NAMALWA (cell line): ENCODE measurements at places on chromosomes 5 and 9.

DNA sequence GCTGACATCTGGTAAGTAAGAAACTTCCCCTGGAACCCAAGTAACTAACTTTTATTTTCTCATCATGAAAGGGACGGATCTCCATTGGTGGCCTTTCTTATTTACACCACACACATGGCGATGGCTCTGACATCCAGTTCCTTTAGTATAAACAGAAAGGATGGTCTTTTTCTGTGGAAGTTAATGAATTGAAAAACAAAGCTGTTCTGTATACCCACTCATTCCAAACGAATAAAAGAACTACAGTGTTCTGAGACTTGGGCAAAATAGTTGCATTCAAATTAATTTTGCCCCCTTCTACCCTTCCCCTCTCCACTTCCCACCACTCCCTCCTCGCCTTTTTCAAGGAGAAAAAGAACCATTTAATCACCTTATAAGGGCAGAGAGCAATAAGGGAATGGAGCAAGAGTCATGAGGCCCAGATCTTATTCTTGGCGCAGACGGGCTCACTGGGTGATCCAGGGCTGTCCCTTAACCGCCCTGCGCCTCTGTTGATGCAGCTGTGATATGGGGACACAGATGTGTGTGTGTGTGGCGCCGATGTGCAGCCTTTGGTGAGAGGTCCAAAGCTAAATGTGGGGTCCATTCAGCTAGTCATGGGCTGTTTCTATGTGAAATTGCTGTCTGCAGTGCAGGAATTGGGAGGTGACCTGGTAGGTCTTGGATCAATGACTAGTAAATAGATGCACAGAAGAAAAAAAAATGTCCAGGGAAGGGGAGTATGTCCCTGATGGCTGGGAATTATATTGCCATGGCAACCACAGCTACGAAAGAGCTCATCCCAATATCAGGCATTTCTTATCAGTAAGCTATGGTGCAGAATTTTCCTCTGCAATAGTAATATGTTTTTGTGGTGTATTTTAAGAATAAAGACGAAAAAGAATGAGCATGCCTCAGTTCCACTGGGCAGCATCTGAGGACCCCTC is 141.5 kb upstream of the ERCC6L2 start:
- no peak for DNase-seq

DNA sequence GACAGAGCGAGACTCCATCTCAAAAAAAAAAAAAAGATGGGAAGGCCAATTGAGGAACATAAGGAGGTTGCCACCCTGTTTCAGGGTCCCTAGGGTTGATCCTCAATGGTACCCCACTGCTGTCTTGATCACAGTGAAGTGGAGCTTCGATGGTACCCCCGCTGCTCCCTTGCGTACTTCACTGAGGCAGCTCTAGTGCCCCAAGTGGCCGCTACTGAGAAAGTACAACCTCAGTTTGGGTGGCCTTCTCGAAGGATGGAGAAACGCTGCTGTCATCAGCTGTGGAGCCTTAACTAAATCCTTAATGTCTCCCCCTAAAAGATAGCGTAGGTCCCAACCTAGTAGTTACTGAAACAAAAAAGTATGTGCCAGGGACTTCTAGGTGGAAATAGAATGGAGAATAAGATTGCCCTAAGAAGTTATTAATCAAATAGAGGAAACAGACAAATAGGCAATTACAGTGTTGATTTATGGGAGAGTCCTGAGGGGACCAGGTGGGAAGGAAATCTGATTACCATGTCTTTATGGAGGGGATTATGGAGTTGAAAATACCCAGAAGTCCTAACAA is 6.3 kb downstream of the TESK1 start:
- peak; percentile 80 for DNase-seq

GRCh38 chr5:176578391-176578808 is 29.3 kb downstream of the CDHR2 start:
- peak; percentile 54 for DNase-seq

DNA sequence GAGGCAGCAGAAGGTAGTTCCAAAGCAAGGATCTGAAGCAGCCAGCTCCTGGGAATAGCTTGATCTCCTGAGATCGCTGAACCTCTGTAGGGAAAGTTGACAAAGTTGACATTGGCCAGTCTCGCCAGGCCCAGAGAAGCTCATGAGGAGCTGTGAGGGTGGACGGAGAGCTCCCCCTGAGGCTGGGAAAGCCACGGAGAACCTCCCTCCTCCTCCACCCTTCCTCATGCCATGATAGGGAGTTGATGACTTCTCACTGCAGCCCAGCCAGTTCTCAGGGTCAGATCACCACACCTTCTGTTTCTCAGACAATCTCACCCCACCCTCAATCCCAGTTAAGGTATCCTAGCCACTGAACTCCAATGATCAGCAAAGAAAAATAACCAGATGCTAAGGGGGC is 30.4 kb upstream of the KCNV2 start:
- no peak for DNase-seq

DNA sequence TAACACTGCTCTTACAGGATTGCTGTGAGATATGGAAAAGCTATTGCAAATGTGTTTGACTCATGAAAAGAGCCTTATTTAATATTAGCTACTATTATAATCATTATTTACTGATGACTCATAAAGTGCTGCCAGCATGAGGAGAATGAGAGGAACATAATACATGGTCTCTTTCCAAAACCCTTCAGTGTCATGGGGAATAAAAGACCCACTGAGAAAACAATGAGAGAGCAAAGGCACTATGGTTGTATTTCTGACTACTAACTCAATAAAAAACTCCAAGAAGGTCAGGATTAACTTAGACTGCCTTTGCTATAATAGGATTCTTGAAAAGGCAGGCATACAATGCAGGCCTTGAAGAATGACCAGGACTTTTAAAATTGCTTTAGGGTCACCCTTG is 633.5 kb downstream of the DTWD2 start:
- DNase-seq: no peak

DNA sequence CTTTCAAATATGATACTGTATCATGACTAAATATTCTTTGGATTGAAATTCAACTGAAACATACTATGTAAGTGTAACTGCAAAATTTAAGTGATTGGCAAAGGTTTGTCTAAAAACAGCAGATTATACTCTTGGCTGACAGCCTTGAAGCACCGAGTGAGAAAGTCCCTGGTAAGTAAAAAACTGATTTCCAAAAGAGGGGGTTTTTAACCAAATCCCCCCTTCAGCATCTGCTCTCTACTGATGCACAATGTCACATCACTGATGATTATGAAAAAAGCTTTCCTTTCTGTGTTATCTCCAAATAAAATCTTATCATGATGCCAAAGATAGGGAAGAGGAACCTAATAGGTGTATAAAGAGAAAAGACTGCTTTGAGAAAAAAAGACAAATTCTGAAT is 141.0 kb downstream of the MEF2C start:
- no peak for DNase-seq

GRCh38 chr5:32277798-32278197 is 34.9 kb downstream of the MTMR12 start:
- DNase-seq: no peak

- DNase-seq: peak; percentile 48
Measured at GRCh38 chr5:133985540-133986180, 17.2 kb upstream of the C5orf15 start.

GRCh38 chr5:161274951-161275350 is 271.6 kb downstream of the GABRB2 start:
- no peak for DNase-seq

GRCh38 chr5:23269981-23270380 is 237.4 kb upstream of the PRDM9 start:
- no peak for DNase-seq

DNA sequence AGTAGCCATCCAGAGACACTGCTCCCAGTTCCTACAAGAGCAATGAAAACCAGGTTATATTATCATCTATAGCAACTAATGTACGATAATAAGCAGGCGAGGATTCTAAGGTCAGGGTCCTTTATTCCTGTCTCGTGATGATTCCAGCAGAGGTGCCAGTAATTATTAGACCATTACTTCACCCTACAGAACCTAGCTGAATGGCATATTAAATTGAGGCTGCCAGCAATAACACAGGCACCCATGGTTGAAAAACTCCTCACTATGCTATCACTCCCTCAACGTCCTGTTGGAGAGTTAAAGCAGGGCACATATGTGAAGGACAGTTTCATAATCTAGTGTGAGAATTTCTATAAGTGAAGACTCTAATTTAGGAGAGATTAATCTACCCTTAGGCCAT is 29.7 kb downstream of the DCAF12 start:
- no peak for DNase-seq

- DNase-seq: no peak
Measured at GRCh38 chr5:54040804-54041203, 269.6 kb downstream of the ARL15 start.

DNA sequence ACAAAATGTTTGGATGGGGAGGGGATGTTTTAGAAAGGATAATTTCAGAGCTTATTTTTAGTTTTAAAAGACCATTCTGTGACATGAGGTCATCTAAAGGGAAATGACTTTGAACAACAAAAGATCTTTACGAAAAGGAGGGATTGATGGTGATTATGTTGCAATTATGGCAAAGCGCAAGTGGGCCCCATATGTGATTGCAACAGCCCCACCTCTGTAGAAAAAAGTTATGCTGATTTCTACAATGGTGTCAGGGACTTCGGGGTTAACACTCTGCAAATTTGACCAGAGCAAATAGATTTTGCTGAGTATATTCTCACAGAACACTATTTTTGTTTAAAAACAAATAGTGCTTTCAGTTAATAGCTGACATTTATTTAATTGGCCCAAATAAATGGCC is 312.8 kb downstream of the NSG2 start:
- DNase-seq: no peak

DNA sequence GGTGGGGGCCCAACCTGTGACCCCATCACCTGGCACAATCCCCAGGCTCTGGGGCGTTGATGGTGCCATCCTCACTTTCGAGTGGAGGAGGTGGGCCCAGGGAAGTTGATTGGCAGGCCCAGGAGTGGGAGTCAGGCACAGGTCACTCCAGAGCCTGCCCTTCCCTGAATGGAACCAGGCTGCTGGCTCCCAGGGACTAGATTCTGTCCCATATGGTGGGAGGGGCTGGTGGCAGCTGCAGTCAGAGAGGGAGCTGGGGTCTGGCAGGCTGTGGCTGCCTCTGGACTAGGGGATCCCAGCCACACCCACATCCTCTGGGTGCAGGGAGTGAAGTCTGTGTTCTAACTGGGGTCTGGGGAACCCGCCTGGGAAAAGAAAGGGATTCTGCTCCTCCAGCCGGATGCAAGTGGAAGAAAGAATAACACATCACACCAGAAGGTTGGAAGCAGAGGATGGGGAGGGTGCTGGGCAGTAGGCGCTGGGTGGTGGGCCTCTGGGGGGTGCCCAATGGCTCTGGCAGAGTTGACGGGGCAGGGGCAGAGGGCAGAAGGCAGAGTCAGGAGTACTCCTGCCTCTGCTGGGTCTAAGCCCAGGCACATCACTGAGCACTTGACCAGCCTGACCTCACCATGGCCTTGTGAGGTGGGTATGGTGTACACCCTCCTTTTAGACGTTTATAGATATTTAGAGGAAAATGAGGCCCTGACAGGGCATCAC is 25.8 kb downstream of the CEL start:
- no peak for DNase-seq

DNA sequence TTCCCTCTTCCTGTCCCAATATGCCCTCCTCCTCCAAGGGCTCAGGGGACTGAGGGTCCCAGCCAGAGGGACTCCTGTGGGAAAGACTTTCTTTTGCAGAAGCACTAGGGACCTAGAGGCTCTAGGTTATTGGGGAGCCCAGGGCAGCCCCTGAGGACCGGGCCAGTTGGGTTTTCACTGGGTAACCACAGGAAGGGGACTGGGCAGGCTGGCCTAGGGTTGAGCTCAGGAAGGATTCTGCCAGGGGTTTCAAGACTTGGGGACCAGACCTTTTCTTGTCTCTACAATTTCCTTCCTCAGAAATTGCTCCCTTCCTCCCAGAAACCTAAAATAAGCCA is 24.4 kb upstream of the HMCN2 start:
- DNase-seq: no peak

DNA sequence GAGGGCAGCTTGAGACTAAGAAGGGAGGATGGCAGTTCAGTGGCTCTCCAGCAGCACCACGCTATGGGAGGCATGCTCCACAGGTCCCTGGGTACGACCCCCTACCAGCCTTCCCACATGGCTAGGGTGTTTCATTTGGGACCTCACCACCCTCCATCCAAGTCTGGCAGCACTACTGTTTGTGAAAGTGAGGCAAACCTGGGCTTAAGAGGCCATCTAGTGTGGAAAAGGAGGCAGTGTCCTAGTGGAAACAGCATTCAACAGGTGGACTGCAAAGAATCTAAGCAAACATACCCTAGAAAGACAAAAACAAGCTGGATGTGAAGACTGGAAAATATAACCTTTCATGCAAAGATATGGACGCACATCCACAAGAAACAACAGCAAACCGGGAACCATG is 4.8 kb upstream of the C5orf47 start:
- DNase-seq: peak; percentile 51

DNA sequence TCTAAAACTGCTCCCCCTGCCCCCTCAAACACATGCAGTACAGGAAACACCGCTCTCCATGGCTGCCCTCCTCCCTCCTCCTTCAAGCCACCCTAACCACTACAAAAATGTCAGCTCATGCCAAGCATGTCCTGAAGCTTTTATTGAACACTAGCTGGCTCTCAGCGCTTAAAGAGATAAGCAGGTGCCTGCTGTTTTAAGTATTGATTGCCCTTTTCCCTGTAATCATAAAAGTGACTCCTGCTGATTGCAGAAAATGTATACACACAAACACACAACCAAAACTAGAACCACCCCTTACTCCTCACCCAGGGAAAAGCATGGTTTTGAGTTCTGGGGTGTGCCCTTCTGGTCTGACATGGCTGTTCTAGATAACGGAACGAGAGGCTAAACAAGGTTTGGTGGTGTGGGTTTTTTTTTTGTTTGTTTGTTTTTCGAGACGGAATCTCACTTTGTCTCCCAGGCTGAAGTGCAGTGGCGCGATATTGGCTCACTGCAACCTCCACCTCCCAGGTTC is 3.7 kb upstream of the UCK1 start:
- DNase-seq: no peak

- no peak for DNase-seq
Measured at GRCh38 chr9:122236681-122237080, 7.9 kb upstream of the LHX6 start.

GRCh38 chr5:126917918-126918614 is 112.3 kb downstream of the MARCHF3 start:
- DNase-seq: no peak

DNA sequence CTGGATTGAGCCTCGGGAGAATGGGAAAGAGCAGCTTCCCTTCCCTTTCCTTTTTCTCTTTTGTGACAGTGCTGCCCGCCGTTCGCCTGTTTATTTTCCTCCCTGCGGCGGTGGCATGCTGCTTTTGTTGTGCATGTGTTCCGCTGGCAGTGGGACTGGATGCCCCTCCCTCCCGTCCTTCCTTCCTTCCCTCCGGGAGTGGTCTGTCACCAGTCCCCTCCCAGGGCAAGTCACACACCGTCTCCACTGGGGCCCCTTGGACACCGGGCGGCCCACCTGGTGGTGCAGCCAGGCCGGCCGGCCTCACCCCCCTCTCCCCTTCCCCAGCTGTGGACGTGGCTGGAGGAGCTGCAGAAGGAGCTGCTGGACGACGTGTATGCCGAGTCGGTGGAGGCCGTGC is 214.7 kb downstream of the TRIO start:
- DNase-seq: no peak

DNA sequence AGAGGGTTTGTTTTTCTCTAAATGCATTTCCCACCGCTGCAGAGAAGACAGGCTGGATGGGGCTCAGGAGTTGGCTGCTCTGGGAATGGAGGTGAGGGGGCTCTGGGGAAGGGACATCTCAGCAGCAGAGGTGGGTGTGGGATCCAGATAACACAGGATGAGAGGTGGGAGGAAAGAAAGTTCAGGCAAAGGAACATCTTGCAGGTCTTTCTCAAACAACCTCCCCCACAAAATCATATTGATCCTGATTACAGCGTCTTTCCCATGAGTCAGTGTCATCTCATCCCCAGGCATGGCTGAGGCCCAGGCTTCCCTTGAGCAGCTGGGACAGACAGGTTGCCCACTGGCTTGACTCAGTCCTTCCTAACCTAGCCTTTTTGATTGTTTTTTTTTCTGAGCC is 11.3 kb upstream of the ACSL6 start:
- DNase-seq: no peak
